ENCODE measurements at places on chromosomes 5 and 9.

- H3K36me3 ChIP-seq = peaks cover 13% of the 10 kb centered on the region
- no peaks in the 10 kb centered on the region for H3K4me1 ChIP-seq
- no peak overlapping the region for H3K4me3 ChIP-seq
- no peak for DNase-seq
- H3K27me3 ChIP-seq = no peaks in the 10 kb centered on the region
- no peak overlapping the region for H3K27ac ChIP-seq
These were observed 50.7 kb downstream of the NACC2 start for GRCh38 chr9:136044207-136044970.

- no peak overlapping the region for H3K27ac ChIP-seq
- H3K4me1 ChIP-seq = no peaks in the 10 kb centered on the region
- no peaks in the 10 kb centered on the region for H3K36me3 ChIP-seq
- DNase-seq = no peak
- H3K4me3 ChIP-seq = no peak overlapping the region
These were observed 471.7 kb upstream of the RORB start for GRCh38 chr9:74025402-74025925.

GRCh38 chr5:98519571-98519970 is 253.9 kb upstream of the RGMB start:
- no peak overlapping the region for H3K27ac ChIP-seq
- no peak for DNase-seq
- H3K4me1 ChIP-seq = no peaks in the 10 kb centered on the region
- H3K27me3 ChIP-seq = no peaks in the 10 kb centered on the region
- no peaks in the 10 kb centered on the region for H3K36me3 ChIP-seq

- DNase-seq = no peak
- H3K36me3 ChIP-seq = no peaks in the 10 kb centered on the region
- no peak overlapping the region for H3K27ac ChIP-seq
- H3K4me1 ChIP-seq = no peaks in the 10 kb centered on the region
- no peak overlapping the region for H3K4me3 ChIP-seq
- H3K27me3 ChIP-seq = no peaks in the 10 kb centered on the region
These were observed 140.1 kb upstream of the ABCA1 start for GRCh38 chr9:105067895-105068580.

GRCh38 chr5:81154725-81155124 is 78.4 kb upstream of the CKMT2 start:
- H3K27ac ChIP-seq = no peak overlapping the region
- H3K4me1 ChIP-seq = no peaks in the 10 kb centered on the region
- no peak for DNase-seq
- H3K4me3 ChIP-seq = no peak overlapping the region
- H3K27me3 ChIP-seq = no peaks in the 10 kb centered on the region

GRCh38 chr5:3598769-3599211 is 3.2 kb downstream of the IRX1 start:
- no peaks in the 10 kb centered on the region for H3K36me3 ChIP-seq
- no peaks in the 10 kb centered on the region for H3K4me1 ChIP-seq
- DNase-seq = no peak
- no peak overlapping the region for H3K27ac ChIP-seq
- peaks cover 10% of the 10 kb centered on the region for H3K27me3 ChIP-seq

- no peak overlapping the region for H3K4me3 ChIP-seq
- peaks cover 4% of the 10 kb centered on the region for H3K4me1 ChIP-seq
- H3K36me3 ChIP-seq = no peaks in the 10 kb centered on the region
These were observed 64.0 kb upstream of the FYB1 start for GRCh38 chr5:39283231-39283818.

DNA sequence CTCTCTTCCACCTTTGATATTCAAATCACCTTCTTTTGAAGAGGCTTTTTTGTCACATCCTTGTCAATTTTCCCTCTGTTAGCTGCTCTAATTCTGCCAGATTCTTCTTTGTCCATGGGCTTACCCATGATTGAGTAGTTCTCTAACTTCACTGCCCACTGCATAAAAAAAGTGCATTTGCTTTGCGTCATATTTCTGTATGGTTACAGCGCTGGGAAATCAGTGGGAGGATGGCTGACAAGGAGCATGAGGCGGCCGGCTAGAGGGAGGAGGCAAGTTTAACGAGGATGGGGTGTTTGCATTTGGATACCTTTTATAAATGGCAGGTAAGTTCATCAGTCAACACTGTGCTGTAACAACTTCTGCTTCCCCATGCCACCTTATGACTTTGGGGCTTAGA is 116.5 kb upstream of the LHFPL2 start:
- DNase-seq = no peak
- no peaks in the 10 kb centered on the region for H3K4me1 ChIP-seq
- no peaks in the 10 kb centered on the region for H3K36me3 ChIP-seq
- no peak overlapping the region for H3K27ac ChIP-seq
- H3K4me3 ChIP-seq = no peak overlapping the region

DNA sequence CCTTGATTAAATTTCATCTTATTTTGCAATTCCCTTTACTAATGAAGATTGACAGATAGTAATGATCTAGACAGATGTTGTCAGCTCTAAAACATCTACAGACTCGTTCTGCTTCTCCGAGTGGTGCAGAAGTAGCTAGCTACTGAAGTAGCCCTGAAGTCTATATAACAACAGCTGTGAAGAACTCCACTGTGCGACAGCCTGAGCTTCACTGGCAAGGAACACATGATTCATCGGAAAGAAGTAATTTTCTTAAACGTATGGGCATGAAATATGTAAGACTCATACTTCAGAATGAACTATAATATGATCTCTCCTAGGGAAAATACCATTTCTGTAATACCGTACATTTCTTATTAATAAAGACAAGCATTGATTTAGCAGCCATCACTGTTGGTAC is 96.2 kb downstream of the TRPM3 start:
- no peak for DNase-seq
- H3K27ac ChIP-seq = no peak overlapping the region
- no peaks in the 10 kb centered on the region for H3K27me3 ChIP-seq

DNA sequence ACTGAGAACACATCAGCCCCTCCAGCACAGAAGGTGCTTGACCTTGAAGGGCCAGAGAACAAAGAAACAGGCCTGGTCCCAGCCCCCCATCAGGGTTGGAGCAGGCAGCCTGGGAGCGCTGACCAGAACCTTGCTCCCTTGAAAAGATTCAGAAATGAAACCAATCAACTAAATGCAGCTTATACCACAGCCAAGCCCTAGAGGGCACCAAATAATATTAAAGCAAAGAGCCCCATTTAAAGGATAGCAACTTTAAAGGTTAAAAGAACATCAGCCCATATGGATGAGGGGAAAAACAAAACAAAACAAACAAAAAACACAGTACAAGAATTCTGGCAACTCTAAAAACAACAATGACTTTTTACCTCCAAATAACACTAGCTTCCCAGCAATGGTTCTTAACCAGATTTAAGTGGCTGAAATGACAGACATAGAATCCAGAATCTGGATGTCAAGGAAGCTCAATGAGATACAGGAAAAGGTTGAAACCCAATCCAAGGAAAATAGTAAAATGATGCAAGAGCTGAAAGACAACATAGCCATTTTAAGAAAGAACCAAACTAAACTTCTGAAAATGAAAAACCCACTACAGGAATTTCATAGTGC is 471.9 kb downstream of the MTRR start:
- H3K27me3 ChIP-seq = no peaks in the 10 kb centered on the region
- DNase-seq = no peak
- H3K4me1 ChIP-seq = no peaks in the 10 kb centered on the region
- no peaks in the 10 kb centered on the region for H3K36me3 ChIP-seq
- H3K4me3 ChIP-seq = no peak overlapping the region
- H3K27ac ChIP-seq = no peak overlapping the region

DNA sequence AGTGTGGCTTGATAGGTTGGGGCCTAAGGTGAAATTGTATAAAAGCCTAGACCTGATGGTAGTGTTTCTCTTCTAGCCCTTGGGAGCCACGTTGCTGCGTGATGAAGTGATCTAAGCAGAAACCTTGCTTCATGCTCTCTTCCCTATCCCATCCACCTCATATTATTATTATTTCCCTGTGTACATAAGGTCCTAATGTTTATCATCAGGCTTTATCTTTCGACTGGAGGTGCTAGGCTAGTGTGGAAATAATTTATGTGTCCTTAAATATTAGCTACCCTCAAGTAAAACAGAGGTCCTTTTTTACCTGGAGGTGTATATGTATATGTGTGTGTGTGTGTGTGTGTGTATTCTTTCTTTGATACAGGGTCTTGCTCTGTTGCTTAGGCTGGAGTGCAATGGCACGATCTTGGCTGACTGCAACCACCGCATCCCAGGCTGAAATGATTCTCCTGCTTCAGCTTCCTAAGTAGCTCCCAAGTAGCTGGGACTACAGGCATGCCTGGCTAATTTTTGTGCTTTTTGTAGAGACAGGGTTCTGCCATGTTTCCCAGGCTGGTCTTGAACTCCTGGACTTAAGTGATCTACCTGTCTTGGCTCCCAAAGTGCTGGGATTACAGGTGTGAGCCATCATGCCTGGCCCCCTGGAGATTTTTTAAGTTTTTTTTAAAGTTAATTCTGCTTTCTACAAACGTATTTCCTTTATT is 3.7 kb downstream of the UGCG start:
- H3K4me1 ChIP-seq = peaks cover 10% of the 10 kb centered on the region
- H3K4me3 ChIP-seq = no peak overlapping the region
- H3K36me3 ChIP-seq = no peaks in the 10 kb centered on the region
- DNase-seq = no peak
- no peak overlapping the region for H3K27ac ChIP-seq
- no peaks in the 10 kb centered on the region for H3K27me3 ChIP-seq

GRCh38 chr5:118789366-118789765 is 199.0 kb downstream of the DTWD2 start:
- no peak for DNase-seq
- no peak overlapping the region for H3K4me3 ChIP-seq
- H3K27ac ChIP-seq = no peak overlapping the region
- no peaks in the 10 kb centered on the region for H3K27me3 ChIP-seq
- H3K4me1 ChIP-seq = no peaks in the 10 kb centered on the region

GRCh38 chr5:84249918-84250630 is 134.6 kb downstream of the EDIL3 start:
- no peak overlapping the region for H3K4me3 ChIP-seq
- no peaks in the 10 kb centered on the region for H3K4me1 ChIP-seq
- DNase-seq = no peak
- H3K27ac ChIP-seq = no peak overlapping the region

GRCh38 chr5:132214491-132214890 is 13.2 kb downstream of the P4HA2 start:
- H3K4me3 ChIP-seq = no peak overlapping the region
- DNase-seq = no peak
- H3K27me3 ChIP-seq = no peaks in the 10 kb centered on the region
- H3K4me1 ChIP-seq = no peaks in the 10 kb centered on the region
- H3K27ac ChIP-seq = no peak overlapping the region

- no peaks in the 10 kb centered on the region for H3K27me3 ChIP-seq
- H3K4me3 ChIP-seq = no peak overlapping the region
- no peak for DNase-seq
- no peaks in the 10 kb centered on the region for H3K36me3 ChIP-seq
- H3K4me1 ChIP-seq = no peaks in the 10 kb centered on the region
- no peak overlapping the region for H3K27ac ChIP-seq
These were observed 85.9 kb downstream of the GOLPH3 start for GRCh38 chr5:32088214-32088613.

DNA sequence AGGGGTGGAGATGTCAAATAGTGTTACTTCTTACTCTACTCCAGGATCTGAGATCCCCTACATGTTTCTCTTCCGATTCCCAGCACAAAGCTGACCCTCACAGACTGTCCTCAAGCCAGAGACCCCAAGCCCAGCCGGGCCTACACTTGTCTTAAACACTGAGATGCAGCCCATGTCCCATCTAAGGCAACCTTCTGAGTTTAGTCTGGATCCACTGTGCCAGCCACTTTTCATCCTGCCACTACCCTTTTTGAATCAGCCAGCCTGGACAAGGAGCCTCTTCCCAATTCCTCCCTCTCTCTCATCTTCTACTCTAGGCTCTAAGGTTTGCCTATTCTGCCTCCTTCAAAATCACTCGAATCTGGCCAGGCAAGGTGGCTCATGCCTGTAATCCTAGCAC is 6.2 kb upstream of the MYORG start:
- H3K4me3 ChIP-seq = no peak overlapping the region
- peaks cover 19% of the 10 kb centered on the region for H3K4me1 ChIP-seq
- DNase-seq = no peak
- no peaks in the 10 kb centered on the region for H3K36me3 ChIP-seq
- no peaks in the 10 kb centered on the region for H3K27me3 ChIP-seq

DNA sequence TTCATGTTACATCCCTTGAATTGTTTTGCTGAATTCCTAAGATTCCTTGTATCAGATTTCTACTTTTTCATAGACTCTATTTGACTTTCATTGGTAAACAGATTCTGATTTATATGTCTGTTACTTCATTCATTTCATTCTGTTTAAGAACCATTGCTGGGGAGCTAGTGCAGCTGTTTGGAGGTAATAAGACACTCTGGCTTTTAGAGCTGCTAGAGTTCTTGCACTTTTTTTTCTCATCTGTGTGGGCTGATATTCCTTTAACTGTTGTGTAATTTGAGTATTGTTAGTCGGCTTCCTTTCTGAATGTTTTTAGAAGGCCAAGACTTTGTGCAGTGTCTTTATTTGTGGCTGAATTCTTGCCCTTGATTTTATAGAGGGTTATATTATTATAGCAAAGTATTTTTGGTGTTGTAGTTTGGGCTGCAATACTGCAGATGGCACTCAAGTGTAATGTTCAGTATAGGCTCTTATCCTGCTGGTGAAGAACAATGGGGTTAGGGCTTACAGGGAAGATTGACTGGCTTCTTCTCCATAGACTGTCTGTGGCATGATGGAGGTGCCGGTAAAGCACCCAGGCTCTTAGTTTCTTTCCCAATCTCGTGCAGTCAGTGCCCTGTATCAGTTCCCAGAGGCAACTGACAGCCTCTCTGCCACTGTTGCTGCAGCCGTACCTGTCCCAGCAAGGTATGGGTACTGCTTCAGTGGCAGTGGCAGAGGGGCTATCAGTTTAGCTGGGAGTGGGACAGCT is 162.2 kb downstream of the OXCT1 start:
- no peaks in the 10 kb centered on the region for H3K27me3 ChIP-seq
- H3K36me3 ChIP-seq = no peaks in the 10 kb centered on the region
- H3K27ac ChIP-seq = no peak overlapping the region
- H3K4me1 ChIP-seq = no peaks in the 10 kb centered on the region
- H3K4me3 ChIP-seq = no peak overlapping the region

DNA sequence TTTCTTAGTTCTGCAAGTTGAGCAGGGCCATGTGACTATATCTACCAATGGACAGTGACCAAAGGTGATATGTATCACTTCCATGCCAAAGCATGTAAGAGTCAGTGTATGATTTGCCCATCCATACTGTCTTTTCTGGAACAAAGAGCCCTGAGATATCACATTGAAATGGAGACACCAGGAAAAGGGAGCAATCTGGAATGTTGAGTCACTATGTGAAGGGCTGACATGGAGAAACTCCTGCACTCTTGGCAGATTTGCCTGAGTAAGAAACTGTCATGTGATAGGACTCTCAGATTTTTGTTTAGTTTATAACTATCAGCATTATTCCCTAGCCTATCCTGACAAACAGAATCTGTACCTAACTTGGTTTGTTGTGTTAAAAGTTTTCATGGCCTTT is 29.8 kb upstream of the TMEM161B start:
- no peaks in the 10 kb centered on the region for H3K36me3 ChIP-seq
- no peaks in the 10 kb centered on the region for H3K27me3 ChIP-seq
- H3K4me3 ChIP-seq = no peak overlapping the region
- no peaks in the 10 kb centered on the region for H3K4me1 ChIP-seq
- no peak overlapping the region for H3K27ac ChIP-seq
- DNase-seq = no peak

GRCh38 chr5:177468685-177469628 is 4.5 kb downstream of the DBN1 start:
- H3K27me3 ChIP-seq = no peaks in the 10 kb centered on the region
- H3K4me3 ChIP-seq = no peak overlapping the region
- H3K27ac ChIP-seq = no peak overlapping the region
- no peaks in the 10 kb centered on the region for H3K36me3 ChIP-seq
- no peak for DNase-seq

GRCh38 chr5:106894964-106895363 is 775.8 kb downstream of the EFNA5 start:
- H3K4me3 ChIP-seq = no peak overlapping the region

Measured in effector memory CD4-positive, alpha-beta T cell (primary cell).